ENCODE measurements at places on chromosomes 1 and 21.

DNA sequence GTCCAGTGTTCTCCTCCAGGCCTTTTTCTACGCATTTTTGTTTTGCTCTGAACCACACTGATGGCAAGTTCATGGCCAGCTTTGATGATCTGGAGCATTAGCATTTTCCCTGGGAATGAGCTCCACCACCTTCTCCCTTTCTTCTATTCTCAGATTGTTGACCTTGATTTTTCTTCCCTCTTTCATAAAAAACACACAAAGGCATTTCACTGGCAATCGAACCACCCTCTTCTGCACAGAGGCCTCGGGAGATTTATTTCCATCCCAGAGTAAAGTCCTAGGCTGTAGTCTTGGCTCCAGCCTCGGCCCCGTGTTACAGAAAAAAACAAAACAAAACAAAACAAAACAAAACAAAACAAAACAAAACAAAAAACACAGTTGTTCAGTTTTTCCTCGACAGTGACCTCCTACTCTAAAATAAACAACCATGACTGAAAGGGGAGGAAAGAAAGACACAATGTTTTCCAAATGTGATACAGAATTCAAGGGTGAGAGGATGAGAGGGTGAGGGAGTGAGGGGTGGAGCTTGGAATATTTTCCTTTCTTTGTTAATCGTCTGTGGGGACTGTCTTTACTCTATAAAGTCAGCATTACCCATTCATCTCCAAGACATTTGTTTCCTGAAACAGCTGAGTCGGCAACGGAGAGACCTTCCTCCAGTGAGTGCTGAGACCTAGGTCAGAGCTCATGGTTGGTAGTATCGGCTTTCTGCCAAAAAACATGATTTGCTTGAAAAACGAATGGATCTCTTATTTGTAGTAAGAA, 29.8 kb upstream of the RNF186 start:
- DNase-seq = peak; percentile 21

- DNase-seq = no peak
Observed at GRCh38 chr21:25565272-25566211, 41.7 kb downstream of the MRPL39 start.

DNA sequence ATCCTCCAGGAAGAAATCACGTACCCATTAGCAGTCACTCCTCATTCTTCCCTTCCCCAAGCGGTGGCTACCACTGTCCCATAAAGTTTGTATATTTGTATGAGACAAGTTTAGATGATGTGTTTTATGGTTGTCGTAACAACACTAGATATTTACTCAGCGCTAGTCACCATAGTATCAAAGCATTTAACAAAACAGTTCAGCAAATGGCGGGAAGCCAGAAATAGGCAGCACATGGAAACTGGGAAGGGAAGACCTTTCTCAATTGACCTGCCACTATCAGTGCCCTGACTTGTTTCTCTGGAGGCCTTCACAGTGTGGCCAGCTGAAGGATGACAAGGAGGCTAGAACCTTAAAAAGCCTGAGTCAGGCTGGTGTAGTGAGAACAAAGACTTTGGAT, 31.1 kb downstream of the CNST start:
- DNase-seq = no peak

GRCh38 chr1:209751627-209752231, 4.1 kb upstream of the TRAF3IP3 start:
- DNase-seq = no peak
